ENCODE measurements at places on chromosomes 13 and 19.

DNA sequence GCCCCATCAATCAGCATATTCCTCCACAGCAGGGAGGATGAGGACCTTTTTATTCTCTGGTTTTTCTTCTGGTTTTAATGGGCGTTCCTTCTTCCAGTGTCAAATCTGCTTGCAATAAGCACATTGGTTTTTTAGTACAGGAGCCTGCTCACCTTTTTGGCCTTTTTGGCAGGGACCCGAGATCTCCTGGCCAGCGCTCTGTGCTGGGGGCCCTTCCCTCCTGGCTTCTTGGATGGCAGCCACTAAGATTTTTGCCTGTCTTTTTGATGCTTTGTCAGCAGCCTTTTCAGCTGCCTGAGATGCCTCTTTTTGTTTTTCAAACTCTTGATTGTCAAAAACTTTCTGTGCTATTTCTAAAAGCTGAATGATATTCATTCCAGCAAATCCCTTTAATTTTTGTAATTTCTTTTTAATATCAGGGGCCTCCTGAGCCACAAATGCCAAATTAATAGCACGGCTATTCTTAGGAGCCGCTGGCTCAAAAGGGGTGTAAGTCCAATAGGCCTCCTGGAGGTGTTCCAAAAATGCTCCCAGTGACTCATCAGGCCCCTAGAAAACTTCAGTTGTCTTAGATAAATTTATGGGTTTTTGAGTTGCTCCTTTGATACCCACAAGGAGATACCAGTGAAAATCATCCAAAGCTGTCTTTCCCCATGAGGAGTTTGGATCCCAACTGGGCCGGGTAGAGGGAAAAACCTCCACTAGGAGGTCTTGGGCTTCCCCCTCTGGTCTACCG is 73.0 kb downstream of the ZNF100 start:
- no peak for DNase-seq

DNA sequence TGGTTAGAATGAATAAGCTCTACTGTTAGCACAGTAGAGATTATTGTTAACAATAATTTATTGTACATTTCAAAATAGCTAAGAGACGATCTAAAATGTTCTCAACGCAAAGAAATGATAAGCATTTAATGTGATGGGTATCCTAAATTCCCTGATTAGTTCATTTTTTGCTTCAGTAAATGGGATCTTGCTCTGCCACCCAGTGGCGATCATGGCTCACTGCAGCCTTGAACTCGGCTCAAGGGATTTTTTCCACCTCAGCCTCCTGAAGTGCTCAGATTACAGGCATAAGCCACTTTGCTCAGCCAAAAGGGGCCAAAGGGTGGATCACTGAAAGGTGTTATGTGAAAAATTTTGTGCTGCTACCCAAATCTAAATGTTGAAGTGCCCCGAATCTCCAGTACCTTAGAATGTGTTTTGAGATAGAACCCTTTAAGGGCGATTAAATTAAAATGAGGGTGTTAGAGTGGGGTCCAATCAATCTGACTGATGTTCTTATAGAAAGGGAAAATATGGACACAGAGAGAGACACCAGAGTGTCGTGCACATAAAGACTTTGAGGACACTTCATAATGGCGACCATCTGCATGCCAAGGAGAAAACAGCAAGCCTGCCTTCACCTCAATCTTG is 31.5 kb upstream of the ZNF766 start:
- DNase-seq: peak; percentile 35

GRCh38 chr19:3577723-3578344 is 5.1 kb downstream of the HMG20B start:
- no peak for DNase-seq

- no peak for DNase-seq
Observed at GRCh38 chr19:42411581-42412178, 15.5 kb downstream of the LIPE start.

DNA sequence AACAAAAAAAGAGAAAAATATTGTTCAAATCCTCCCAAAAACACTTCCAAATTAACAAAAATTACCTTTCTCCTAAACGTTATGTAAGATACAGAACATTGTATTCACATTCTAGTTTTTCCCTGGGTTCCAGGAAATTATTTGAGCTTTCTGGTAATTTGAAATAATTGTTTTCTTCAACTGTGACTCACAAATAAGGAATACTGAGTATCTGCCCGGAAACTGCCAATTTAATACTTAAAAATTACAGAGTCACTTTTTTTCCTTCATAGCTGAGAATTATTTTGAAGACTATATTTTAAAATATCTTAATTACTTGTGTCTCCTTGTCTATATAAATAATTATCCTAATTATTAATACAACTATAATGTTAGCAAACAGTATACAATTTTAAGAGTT is 709.0 kb upstream of the ARGLU1 start:
- no peak for DNase-seq

DNA sequence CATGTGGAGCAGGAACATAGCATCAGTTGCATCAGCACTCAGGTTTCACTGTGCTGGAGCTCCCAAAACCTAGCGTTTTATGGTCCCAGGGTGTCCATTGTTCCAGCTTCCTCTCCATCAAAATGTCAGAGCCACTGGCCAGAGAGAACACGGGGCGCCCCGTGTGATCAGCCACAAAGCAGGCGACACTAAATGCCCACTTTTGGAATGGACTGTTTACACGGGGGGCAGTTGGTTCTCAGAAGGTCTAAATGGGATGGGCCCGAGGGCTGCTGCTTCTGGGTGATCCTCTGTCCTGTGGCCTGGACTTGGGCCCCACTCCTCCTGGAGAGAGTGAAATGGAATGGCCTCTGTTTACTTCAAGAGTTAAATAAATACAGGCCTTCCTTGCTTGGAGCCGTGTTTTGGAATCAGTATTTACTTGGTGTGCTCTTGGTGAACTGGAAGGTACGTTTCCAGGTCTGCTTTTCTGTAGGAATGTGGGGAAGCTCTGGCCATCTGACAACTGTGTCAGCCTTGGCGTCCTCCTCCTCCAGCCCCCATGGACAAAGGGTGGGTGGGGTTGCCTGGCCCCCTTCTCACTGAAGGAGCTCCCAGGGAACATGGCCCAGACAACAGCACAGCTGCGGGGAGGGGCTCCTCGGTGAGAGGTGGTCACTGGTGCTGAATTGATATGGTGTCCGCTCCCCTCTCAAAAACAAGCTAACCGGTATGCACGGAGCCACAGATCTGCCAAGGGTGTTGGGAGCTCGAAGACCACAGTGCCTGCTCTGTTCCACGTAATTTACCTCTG is 16.1 kb upstream of the MCF2L start:
- no peak for DNase-seq

DNA sequence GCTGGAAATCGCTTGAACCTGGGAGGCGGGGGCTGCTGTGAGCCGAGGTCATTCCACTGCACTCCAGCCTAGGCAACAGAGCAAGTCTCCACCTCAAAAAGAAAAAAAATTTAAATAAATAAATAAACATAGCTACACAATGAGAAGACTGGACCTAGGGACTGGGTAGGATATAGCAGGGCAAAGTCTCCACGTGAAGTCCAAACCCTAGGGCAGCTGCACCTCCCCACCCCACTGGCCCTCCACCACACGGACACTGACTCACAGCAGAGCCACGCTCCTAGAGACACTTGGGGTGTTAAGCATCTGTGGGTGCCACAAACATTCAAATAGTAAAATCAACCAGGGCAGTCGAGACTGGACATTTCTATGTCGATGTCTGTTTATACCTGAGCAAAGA is 7.1 kb downstream of the LATS2 start:
- no peak for DNase-seq

DNA sequence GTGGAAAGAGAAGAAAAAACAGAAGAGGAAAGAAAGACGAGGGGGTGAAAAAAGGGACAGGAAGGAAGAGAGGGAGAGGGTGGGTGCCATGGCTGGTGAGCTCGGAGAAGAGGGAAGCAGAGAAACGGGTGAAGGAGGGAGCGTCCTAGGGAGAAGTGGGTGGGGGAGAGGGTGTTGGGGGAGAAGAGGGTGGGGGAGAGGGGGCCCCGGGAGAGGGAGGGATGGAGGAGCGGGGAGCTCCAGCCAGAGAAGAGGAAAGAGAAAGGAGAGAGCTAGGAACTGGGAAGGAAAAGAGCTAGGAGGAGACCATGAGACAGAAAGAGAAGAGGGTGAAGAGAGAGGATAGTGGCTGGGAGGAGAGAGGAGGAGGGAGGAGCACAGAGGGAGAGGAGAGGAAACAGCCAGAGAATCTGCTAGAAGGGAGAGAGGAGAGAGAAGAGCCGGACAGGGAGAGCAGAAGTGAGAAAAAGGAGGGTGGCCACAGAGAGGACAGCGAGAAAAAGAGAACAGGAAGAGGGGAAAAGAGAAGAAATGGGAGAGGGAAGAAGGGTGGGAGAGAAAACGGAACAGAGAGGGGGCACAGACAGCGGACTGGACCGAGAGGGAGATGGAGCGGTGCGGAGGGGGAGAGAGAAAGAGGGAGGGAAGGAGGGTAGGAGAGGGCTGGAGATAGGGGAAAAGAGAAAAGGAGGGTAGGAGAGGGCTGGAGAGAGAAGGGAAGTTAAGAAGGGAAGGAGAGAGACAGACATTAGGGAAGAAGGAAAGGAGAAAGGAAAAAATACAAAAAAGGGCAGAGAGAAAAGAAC is 11.9 kb upstream of the GARIN5A start:
- no peak for DNase-seq

DNA sequence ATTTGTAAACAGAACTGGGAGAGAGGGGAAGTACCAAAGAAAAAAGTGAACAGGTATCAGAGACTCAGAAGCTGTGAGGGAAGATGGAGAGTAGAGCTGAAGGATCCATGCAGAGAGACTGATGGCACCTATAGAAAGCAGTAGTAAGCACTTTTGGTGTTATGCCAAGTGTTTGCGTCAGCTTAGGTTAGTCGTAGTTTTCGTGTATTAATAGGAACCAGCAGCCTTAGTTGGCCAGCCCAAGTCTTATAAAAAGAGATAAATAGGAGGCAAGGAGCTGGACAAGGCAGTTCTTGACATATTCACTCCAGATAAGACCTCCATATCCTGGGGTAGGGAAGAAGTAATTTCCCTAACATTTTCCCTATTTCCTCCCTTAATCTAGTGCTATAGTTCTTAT is 214.2 kb downstream of the OXGR1 start:
- DNase-seq: no peak

DNA sequence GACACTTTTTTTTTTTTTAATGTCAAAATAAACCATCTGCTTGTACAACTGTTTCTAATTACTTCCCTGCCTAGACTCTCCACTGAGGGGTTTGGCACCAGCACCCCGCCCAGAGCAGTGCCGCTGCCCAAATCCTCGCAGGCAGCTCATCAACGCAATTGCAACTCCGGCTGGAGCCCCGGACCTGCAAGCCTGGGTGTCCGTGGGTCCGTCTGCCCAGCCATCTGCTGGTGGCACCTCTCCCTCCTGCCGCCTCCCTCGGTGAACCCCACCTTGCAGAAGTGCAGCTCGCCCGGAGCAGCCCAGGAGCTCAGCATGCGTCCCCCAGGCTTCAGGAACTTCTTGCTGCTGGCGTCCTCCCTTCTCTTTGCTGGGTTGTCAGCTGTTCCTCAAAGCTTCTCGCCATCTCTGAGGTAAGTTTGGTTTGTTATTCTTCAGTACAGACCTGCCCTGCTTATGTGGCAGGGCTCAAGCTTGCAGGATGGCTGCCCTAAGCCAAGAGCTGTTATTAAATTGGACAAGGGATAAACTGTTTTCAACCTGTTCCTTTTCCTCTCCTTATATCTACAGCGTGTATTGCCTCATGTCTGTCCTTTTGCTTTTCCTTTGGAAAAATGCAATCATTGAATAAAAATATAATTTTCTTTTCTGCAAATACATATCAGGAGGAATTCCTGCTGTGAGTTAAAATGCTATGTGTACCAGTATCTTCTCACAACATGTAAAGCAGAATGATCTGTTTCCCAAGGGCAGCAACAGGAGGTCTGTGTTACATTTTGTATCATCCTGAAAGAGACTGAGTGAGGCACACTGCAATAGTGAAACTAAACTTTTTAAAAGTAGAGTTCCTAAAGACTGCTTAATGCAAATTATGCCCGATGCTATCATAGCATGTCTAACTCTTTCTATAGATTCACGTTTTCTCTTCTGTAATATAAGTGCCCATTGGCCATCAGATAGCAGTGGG is at the start of gene ITGBL1:
Gene ITGBL1 (plus strand): TSS at position 157 of the 967 bp plus-strand sequence. CDS start 159 bp downstream, at position 316.
- DNase-seq: no peak

DNA sequence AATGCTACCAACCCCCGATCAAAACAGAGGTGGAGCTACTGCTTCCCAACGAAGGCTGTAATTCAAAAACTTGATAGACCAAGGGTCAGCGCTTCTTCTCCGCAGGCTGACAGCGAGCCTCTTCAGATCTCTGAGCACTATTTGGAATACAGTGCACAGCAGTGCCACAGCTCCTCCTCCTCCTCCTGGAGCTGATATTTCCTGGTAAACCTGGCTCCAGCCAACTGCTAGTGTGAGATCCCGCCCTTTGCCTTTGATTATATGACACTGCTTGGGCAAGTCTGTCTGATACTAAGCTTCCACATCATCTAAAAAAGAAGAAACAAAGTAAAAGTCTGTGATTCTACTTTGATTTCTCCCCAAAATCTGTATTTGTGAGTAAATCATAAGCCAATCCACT is 710.5 kb downstream of the DACH1 start:
- no peak for DNase-seq

DNA sequence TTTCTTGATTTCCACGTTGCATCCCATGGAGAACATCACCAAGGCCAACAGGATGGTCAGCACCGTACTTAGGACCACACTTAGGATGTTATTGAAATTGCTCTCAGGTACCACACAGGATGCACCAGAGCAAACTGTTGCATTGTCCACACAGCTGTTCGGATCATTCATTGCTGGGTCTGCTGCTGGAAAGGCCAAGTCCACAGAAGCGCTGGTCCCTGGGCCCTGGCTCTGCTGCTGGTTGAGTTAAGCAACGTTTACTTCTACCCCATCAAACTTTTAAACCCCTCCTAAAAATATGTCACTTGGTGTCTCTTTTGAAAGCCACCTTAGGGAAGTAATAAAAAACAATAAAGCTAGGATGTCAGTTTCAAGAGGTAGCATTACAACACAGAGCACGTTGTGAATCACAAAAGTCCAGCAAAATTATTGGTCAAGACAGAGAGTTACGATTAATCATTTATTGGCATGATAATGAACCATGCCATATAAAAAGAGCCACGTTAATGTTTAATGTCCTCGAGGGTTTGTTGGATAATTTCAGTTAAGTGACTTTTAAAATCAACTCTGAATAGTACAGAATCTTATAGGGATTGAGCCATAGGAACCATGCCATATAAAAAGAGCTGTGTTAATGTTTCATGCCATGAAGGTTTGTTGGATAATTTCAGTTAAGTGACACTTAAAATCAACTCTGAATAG is at the start of gene SLC10A2:
Gene SLC10A2 (minus strand): TSS at position 339 of the 702 bp plus-strand sequence. CDS start 168 bp downstream, at position 171.
- DNase-seq: no peak

DNA sequence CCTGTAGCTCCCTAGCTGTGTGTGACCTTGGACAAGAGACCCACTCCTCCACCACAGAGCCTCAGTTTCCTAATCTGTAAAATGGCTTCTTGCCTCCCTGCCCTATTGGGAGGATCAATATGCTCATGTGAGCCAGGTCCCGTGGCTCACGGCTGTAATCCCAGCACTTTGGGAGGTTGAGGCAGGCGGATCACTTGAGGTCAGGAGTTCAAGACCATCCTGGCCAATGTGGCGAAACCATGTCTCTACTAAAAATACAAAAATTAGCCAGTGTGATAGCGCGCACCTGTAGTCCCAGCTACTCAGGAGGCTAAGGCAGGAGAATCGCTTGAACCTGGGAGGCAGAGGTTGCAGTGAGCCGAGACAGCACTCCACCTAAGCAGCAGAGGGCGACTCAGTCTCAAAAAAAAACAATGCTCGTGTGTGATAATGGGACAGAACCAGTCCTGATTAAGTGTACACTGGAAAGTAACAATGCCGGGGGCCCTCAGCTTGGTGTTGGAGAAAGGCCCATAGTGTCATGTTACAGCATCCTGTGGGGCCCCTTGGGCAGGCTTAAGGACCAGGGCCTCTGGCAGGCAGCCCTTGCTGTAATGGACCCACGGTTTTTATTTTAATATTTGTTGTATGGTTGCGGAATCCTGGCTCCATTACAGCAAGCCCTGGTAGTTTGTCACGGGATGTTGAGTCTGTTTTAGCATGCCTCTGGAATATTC is 6.8 kb downstream of the RPS11 start:
- no peak for DNase-seq

Measured in NCI-H2171 (cell line).